Glomerular endothelial cell (primary cell): ENCODE measurements at places on chromosomes 13 and 19. TPM values are rescaled to one million over a fixed set of nuclear protein-coding genes. Genes with fewer than 3 reads are reported as not detected.

DNA sequence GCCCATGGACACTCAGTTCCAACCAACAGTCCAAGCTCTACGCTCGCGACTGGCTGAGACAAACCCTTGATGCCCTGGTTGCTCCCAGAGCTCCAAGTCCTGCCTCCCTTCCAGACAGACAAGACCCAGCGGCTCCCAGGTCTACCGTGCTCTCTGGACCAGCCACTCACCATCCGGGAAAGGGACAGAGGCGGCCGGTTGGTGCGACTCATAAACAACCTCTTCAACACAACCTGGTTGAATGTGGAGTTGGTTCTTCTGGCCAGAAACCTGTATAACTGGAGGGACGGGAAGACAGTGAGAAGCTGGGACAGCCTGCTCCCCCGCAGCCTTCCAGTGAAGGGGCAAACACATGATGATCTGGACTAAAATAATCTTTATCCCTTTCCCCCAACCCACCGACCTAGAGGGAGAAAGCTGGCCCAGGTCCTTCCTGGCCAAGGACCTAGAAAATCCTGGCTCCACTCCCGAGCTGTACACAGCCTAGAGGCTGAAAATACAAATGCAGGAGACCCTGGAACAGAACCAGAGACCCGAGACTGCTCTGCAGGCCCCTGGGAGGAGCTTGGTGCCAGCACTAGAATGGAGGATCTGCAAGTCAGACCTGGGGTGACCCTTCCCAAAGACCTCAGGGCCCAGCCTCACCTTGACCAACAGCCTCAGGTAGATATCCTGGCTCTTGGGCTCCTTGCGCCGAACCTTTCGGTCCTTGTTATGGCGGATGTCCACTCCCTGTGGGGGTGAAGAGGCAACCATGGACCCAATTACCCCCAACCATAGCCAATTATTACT, 1.6 kb downstream of the RPL18 start:
- DNase-seq: no peak

DNA sequence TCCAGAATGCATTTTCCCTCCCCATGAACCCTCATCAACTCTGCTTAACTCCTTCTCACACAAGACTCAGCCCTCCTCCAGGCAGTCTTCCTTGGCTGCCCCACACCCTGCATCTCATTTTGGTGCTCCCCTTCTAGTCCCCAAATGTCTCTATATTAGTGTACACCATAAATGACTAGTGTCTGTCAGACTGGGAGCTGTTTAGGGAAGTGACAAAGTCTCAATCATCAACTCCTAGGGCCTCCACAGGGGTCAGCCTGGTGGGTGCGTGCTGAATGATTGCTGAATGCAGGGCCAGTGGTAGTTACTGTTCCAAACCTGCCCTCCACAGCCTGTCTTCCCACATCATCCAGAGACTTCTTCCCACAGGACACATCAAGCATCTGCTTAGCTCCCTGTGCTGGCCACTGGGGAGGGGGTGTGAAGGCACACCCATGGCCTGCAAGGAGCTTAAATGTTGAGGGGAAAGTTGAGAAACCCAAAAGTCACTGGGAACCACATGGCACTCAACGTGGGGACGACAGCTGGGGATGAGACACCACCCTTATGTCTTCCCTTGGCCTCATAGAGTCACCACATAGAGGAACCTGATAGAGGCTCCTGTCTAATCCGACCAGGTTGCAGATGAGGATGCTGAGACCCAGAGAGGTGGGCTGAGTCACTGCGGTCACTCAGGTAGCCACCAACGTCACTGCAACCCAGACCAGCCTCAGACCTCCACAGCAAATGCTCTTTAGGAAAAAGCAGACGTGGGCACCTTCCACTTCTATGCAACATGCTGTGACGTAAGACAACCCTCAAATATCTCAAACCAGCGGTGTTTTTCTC, 79.3 kb upstream of the TM9SF2 start:
- no peak for DNase-seq

- DNase-seq: no peak
These were observed 151.0 kb downstream of the DCT start for GRCh38 chr13:94328381-94329041.

DNA sequence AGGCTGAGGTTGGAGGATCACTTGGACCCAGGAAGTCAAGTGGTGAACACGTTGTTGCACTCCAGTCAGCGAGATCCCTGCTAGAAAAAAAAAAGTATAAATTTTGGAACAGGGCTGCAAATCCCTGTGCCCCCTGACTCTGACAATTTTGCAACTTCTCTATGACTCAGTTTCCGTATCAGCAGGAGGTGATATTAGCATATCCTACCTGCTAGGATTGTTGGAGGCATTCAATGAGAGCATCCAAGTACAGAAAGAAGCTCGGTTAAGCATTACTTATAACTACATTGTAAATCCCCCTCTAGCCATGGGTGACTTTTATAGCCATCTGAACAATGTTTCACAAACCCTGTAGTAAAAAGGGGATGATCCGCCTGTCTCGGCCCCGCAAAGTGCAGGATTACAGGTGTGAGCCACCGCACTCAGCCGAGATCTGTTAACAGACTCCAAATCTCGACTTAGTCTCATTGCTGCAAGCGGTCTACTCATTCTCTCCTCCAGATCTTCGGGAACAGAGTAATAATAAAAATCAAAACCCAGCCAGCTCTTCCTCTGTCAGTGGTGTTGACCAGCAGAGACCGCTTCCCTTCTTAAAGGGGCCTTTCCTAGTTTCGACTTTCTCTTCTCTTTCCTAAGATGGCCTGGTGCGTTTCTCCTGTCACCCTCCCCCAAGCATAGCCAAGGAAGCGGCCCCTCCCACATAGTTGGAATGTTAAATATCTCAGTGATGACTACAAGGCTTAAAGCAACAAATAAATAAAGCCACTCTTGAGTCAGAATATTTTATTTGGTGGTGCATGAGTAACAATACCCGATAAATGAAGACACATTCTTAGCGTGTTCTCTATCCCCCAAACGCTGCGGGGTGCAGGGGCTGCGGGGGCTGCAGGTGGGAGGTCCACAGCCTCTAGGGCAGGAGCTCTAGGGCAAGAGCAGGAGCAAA, 10.3 kb upstream of the BICRA start:
- DNase-seq: no peak

DNA sequence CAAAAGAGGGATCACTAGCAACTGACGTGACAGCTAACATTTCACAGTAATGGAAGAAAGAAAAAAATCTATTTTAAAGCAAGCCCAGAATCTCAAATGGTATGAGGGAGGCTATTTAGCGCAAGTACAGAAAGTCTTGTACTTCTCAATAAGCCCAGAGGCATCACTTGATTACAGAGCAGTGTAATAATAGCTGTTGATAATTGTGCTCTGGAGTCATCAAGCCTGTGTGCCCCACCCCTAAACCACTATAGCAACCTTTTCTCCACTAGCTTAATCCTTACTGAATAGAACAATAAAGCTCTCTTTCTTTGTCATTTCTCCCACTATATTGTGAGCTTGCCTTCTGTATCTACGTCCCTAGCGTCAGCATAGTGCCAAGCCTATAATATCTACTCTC, 56.6 kb downstream of the FREM2 start:
- no peak for DNase-seq

DNA sequence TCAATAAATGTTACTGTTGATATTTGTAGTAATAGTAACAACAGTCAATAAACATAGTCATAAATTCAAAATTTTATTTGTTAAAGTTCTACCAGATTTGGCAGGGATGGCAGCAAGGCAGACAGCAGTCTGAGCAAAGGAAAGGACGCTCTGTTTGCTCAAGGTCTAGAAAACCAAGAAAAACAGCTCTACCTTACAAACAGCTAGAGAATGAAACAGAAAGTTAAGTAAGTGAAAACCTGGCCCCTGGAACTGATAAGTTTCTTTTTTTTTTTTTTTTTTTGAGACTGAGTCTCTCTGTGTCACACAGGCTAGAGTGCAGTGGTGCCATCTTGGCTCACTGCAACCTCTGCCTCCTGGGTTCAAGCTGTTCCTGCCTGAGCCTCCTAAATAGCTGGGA, 27.9 kb downstream of the ENOX1 start:
- no peak for DNase-seq

FFAR3 gene
- total RNA-seq: not detected in 2 replicates

TEX101 gene
- total RNA-seq: not detected in 2 replicates

IGFL2 gene
- total RNA-seq: not detected in 2 replicates

NLRP7 gene
- not detected in 2 replicates for total RNA-seq

- DNase-seq: no peak
These were observed 2144.2 kb downstream of the PCDH9 start for GRCh38 chr13:65085977-65086376.

PLPP2 gene
- 13.9 and 30.5 TPM in 2 replicates for total RNA-seq

DNA sequence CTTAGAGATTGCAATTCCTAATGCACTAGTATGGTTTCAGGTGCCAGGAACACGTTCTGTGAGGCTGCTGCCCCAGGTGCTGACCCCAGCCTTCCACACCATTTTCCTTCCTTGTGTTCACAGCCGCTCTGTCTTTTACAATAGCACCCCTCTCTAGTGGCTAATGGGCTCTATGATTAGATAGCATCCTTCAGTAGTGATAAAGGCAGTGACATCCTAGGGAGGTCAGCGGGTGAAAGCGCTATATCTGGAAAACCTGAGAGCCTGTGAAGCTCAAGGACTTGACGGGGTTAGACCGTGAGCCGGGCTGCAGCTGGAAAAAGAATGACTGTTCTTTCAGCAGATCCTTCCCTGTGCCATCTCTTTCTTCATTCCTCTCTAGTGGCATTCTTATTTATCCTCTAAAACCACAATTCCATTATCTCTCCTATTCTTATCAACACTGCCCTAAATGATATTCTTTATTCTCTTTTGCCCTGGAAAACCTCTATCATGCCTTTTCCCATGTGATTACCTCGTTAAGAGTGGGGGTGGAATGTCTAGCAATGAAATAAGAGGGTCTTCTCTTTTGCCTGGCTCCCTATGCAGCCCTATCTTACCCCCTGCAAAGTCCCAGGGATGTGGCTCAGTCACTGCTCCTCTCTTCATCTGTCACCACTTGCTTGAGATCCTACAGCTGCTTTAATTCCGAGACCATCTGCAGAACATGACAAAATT, 21.8 kb downstream of the ALOX5AP start:
- no peak for DNase-seq

STOML3 gene
- total RNA-seq: not detected in 2 replicates
